ENCODE measurements at places on chromosomes 12 and 14.

DNA sequence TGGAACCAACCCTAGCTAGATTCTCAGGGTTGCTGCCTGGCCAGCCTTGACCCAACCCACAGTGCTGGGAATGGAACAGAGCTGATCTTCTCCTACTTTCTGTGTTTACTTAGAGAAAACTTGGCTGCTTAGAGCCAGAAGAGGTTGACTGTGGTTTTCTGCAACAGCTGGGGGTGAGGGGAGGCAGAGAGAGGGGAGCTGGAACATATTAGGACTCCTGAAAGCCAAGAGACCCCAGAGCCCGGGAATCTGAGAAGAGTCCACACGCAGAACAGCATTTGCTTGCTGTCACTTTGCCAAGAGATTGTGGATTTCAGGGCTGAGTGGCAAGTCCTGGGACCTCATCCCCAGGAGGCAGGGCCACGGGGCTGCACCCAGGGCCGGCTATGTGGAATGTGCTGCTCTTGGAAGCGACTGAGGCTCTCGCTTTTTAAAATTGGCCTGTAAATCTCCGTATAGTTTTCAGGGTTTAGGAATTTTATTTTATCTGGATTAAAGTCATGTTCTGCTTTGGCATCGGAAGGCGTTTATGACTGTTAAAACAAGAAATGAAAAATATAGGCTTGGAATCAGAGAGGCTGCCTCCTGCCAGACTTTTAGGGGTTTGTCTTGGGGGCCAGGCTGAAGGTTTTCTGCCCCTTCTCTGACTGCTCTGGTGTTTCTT lies 22.3 kb upstream of the MED13L start:
- DNase-seq = no peak

DNA sequence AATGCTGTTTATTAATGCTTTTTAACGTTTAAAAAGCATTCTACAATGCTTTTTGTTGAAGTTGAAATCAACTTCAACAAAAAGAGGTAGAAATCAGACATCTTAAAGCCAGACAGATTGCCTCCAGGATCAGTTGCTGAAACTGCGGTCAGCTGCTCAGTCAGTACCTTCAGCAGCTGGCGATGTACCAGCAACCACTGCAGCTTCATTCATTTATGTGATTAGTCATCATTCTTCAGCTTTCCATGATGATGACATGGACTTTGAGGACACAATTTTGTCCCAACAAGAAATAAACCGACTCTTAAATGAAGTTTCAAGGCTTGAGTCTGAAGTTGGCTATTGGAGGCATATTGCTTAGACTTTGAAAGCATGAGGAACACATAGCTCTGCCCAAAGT lies 31.5 kb upstream of the NUAK1 start:
- DNase-seq = no peak

DNA sequence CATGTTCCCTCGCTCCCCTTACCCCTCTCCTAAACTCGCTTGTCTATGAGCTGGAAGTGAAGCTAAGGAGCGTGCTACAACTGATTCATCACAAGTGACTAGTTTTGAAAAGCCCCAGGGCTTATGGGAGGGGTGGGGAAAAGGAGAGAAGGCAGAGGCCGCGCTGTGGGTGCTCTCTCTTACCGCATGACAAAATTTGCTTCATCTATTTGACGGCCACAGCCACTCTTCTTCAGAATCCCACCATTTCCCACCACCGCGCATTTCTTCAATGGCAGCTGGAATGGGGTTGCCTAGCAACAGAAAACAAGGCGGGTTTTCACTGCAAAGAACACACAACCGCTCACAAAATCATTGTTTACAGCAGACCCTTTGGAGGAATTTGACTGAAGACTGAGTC lies 79.4 kb downstream of the ST8SIA1 start:
- DNase-seq = no peak

GRCh38 chr12:120092551-120093335 lies 23.8 kb downstream of the RAB35 start:
- DNase-seq = no peak

DNA sequence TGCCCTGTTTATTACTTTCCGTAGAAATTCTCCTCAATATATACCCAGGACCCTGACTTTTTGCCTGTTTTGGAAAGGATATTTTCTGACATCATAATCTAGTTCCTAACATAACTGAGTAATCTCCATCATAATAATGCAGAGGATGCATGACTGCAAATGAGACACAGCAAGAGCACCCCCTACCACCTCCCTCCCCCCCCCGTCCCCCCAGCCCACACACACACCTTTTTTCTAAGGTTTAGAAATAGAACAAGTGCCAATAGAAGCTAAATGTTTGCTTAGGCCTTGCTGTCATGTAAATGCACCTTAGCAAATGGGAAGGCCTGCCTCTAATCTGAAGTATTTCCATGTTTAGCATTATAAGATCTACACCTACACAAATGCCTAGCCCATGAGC lies at the start of gene PTHLH:
Gene PTHLH, minus strand, starts transcription at position 13 of the 400 bp plus-strand sequence. CDS start 3,239 bp downstream, outside the sequence.
- no peak for DNase-seq

DNA sequence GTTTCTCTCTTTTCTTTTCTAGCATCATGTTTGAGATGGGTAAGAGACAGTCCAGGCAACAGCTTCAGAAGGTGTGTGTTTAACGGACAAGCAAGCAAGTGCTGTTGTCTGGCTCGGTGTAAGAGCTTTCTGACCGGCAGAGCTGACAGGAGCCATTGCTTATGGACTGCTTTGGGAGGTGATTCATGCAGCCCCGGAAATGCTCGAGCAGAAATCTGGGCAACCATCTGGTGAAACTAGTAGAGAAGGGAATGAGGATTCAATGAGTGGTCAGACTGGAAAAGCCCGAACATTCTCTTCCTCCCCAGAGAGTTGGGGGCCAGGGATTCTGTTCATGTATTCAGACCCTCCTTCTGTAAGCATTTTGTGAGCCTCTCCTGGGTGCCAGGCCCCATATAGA lies 24.4 kb downstream of the TUNAR start:
- DNase-seq = no peak

GRCh38 chr12:123064366-123064765 lies 83.9 kb downstream of the ARL6IP4 start:
- no peak for DNase-seq

DNA sequence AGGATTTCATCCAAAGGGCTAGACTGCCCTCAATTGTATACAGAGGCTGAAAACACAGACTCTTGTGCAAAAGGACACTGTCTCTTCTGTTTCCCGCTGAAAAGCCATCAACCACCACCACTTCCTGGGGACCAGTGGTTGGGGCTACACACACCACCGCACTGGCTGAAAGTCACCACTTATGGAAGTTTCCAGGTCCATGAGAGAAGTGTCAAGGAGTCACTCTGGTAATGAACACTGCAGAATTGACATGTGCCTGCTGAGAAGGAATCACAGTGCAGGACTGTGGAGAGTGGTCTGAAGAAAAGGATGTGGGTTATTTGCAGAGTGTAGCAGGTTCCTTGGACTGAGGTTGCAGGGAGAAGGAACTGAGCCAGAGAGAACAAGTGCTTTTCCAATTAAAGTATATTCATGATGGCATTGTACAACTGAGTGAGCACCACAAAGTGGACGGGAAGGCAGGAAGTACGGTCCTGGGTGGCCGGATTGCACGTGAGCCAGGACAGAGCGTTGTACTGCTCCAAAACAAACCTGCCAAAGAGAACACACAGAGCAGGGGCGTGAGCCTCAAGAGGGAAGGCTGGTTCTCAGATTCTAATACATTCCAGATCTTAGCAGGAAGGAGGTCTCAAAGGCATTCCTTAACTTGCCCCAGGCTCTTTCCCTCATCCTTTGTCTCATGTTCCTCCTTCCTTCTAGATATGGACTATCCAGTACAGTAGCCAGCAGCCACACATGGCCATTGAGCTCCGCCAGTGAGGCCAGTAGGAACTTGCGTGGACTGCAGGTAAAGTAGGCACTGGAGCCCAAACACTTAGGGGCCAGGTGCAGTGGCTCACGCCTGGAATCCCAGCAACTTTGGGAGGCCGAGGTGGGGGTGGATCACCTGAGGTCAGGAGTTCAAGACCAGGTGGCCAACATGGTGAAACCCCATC lies 316.4 kb downstream of the MED13L start:
- no peak for DNase-seq

DNA sequence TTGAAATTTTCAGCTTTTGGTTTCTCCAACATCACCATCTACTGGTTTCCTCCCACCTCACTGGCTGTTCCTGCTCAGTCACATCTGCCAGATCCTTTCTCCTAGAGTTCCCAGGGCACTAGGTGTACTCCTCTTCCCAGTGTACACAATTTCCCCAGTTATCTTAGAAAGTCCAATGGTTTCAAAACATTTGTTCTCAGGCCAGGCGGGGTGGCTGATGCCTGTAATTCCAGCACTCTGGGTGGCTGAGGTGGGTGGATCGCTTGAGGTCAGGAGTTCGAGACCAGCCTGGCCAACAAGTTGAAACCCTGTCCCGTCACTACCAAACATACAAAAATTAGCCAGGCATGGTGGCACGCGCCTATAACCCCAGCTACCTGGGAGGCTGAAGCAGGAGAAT lies 60.7 kb downstream of the SPPL3 start:
- DNase-seq = no peak

DNA sequence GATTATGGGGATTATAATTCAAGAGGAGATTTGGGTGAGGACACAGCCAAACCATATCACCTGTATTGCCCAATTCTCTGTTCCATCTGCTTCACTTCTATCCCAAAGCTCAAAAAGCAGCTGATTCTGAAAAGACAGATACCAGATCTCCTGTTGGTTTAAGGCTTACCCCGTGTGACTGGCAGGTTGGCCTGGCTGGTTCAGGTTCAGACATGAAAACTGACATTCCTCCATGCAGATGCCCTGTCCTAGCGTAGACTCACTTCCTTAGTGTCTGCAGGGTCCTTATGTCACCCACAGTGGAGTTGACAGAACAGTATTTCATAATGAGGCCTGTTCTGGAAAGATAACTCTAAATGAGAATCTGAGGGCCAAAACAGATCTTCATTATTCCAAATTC lies 61.1 kb upstream of the FLRT2 start:
- no peak for DNase-seq

DNA sequence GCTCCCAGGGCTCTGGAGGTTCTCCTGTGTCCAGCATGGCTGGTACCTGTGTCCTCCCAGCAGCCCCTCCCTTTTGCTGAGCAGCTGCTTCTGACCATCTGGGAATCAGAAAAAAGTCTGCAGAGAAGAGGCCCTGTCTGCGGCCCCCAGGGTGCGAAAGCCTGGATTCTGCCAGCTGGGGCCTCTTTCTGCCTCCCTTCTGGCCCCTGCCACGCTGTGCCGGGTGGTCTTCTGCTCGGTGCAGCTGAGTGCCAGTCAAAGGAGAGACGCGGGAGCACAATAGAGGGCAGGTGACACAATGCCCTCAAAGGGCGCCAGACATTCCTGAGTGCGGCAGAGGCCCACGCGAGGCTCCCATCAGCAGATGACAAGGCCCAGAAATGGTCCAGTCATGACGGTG lies 12.6 kb downstream of the BTBD6 start:
- no peak for DNase-seq

DNA sequence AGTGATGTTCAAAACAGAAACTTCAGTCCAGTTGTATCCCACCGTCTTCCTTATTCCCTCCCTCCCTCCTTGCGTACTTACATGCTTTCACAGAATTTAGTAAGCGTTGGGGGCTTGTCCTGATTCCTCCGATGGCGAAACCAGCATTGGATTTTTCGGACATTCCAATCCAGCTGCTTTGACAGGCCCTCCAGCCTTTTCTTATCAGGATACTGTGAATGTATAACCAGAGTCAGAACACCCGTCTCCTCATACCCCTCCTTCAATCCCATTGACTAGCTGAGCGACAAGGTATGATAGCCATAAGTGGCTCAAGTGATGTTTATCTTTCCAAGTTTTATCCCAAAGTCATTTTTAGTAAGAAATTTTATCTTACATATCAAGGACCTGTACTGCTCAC lies 24.2 kb downstream of the CERS5 start:
- no peak for DNase-seq

DNA sequence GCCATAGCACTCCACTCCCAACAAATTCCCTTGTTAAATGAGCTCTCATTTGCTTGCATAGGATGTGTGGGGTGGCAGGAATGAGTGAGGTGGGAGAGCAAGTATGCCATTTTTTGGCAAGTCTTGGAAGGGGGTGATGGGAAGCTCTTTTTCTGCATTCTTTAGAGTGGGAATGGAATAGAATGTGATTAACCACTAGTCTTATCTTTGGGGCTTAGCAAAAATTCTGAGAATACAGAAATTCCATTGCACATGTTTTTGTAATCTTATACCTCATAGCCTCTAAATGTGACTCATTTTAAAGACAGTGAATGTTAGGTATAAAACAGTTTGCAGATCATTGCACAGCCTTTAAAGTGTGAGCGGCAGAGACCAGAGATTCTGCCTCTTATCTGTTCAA lies 28.4 kb upstream of the NEDD1 start:
- DNase-seq = no peak

DNA sequence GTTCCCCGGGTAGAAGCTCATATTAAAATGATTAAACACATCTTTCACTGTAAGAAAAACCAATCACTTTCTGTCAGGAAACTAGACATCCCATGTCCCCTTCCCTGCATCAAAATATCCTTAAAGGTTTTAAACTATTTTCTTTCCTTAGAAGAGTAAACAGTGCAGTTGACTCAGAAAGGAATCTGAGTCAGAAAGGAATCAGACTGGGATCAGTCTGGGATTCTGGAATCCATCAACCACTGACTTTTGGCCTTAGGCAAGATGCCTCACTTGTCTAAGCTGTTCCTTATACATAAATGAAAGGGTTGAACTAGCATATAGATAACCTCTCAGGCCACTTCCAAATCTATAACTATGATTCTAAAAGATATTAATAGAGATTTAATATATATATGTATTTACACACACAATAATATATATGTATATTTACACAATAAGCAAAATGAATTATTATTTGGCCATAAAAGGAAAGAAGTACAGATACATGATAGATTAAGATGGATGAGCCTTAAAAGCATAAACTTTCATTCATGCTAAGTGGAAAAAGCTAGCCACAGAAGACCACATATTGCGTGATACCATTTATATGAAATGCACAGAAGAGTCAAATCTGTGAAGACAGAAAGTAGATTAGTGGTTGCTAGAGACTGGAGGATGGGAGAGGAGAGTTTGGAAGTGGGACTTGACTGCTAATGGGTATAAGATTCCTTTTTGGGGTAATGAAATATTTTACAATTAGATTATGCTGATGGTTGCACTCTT lies 114.4 kb downstream of the SLC38A1 start:
- DNase-seq = no peak
